ENCODE measurements at places on chromosomes 5 and 9. TPM values are rescaled to one million over a fixed set of nuclear protein-coding genes. Genes with fewer than 3 reads are reported as not detected.

- DNase-seq = no peak
Observed at GRCh38 chr5:40442346-40442745, 237.4 kb upstream of the PTGER4 start.

- DNase-seq = no peak
Observed at GRCh38 chr5:73250645-73251044, 77.7 kb downstream of the TMEM174 start.

Gene ICE1
- polyA plus RNA-seq = 39.3 TPM

Gene CENPK
- 33.5 TPM for polyA plus RNA-seq

Gene FBXL7
- 30.1 TPM for polyA plus RNA-seq

All from right renal pelvis (tissue), 4 donors.